ENCODE measurements at places on chromosomes 3 and 15.
A peak's percentile ranks its signal among the peaks of the same experiment; 100 is the strongest.

DNA sequence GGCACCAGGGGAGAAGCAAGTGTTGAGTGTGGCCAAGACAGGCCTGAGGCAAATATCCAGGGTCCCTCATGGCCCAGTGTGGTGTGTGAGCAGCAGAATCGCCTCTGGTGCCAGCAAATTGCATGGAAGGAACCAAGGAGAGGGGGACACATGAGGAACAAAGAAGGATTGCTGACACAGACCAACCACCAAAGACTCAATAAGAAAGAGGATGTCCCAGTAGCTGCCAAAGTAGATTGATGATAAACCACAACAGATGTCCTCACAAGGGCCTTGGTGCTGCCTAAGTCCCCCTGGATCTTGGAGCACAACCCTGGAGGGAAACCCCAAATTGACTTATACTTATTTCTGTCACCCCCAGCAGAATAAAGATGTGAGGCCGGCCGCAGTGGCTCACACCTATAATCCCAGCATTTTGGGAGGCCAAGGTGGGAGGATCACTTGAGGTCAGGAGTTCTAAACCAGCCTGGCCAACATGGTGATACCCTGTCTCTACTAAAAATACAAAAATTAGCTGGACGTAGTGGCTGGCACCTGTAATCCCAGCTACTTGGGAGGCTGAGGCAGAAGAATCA is 10.6 kb downstream of the SRGAP3 start:
- DNase-seq = no peak

GRCh38 chr15:92603278-92603677 is 52.3 kb downstream of the FAM174B start:
- no peak for DNase-seq

GRCh38 chr3:191376516-191377141 is 46.3 kb upstream of the UTS2B start:
- DNase-seq = peak; percentile 22

DNA sequence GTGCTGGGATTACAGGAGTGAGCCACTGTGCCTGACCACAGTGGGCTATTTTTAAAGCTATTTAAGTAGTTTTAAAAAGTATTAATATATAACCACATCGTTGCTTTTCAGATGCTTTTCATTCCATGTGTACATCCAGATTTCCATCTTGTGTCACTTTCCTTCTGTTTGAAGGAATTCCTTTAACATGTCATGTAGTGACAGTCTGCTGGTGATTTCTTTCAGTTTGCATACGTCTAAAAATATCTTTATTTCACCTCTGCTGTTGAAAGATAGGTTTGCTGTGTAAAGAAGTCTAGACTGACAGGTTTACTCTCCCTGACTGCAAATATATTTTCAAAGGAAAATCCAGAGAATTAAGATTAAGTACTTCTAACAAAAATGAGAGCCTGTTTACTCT is 12.2 kb downstream of the FAM240A start:
- DNase-seq = no peak

- no peak for DNase-seq
Measured at GRCh38 chr3:38980938-38981337, 70.8 kb downstream of the SCN11A start.

DNA sequence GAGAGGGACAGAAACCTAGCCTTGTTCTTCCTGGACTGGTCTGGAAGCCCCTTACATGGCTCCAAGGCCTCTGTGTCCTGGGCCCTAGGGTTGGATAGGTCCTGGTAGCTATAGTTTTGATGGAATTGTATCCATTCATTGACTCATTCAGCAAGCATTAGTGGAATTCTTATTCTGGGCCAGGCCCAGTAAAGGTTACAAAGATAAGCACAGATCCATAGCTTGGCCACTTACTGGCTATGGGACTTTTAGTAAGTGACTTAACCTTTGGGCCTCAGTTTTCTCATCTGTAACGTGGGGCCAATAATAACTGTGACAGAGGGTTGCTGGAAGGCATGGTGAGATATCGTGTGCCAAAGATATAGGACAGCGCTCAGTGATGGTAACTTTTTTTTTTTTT is 13.6 kb upstream of the DAG1 start:
- no peak for DNase-seq

DNA sequence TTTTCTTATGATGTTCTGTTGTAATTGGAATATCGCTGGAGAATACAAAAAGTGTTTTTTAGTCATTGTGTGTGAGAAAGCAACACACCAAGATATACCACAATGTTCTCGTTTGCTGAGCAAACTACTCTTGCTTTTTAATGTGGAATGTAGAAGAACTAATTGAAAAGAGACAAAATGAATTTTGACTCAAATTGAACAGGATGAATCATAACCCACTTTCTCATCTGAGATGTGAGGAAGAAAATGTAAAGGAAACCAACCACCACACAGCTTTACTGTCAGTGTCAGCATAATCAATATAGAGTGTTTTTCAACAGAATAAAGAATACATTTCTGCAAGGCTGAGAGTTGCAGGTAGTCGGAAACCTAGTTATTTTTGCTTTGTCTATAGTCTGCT is 448.8 kb upstream of the TPRG1 start:
- no peak for DNase-seq
